OCI-M1 (cell line): ENCODE measurements at places on chromosomes 3 and 15.

GRCh38 chr15:62889141-62889661 is 153.3 kb upstream of the TPM1 start:
- DNase-seq: no peak

DNA sequence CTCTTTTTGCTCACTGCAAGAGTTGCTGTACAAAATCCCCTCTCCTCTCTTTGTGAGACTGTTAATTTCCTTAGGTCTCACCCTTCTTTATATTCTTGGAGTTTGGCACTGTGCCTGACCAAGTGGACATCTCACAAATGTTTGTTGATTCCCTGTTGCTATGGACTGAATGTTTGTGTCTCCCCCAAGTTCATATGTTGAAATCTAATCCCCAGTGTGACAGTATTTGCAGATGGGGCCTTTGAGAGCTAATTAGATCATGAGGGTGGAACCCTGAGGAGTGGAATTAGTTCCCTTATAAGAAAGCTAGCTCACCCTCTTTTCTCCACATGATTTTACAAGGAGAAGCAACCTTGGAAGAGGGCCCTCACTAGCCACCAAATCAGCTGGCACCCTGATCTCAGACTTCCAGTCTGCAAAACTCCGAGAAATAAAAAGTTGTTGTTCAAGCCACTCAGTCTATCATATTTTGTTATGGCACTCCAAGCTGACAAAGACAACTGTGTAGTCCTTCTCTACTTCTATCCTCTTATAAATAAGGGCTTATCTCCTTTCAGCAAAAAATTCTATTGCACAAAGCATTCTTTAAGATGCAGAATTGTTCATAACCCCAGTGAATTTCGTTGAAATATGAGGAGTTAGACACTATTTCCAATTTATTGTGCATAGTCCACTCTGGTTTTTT is 65.5 kb upstream of the NPHP3 start:
- peak; percentile 53 for DNase-seq

DNA sequence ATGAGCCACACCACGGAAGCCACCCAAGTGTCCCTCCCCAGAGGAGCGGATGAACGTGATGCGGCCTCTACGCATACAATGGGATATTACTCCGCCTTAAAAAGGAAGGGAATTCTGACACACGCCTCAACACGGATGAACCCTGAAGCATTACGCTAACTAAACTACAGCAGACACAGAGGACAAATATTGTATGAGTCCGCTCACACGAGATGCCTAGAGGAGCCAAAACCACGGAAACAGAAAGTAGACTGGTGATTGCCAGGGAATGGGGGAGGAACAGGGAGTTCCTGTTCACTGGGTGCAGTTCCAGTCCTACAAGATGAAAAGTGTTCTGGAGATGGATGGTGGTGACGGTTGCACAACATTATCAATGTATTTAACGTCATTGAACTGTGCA is 32.7 kb downstream of the SRGAP3 start:
- DNase-seq: no peak

DNA sequence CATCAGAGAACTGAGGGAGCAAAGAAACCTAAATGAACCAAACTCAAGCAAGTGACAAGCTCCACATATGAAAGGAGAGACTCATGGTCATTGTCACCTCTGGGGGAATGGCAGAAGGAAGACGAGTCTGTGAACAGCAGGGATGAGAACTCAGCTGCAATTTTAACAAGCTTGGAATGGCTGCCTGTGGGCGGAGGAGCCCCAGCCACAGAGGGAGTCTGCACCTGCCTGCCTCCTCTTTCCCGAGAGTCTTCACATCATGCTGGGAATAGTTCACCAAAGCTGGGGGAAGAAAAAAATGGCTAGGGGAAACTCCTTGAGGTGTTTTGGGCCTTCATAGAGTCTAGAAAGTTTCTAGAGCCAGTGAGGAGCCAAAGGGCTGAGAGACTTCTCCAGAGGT is 21.3 kb upstream of the BHLHE40 start:
- DNase-seq: no peak

GRCh38 chr3:64220161-64220914 is 4.9 kb downstream of the PRICKLE2 start:
- no peak for DNase-seq

DNA sequence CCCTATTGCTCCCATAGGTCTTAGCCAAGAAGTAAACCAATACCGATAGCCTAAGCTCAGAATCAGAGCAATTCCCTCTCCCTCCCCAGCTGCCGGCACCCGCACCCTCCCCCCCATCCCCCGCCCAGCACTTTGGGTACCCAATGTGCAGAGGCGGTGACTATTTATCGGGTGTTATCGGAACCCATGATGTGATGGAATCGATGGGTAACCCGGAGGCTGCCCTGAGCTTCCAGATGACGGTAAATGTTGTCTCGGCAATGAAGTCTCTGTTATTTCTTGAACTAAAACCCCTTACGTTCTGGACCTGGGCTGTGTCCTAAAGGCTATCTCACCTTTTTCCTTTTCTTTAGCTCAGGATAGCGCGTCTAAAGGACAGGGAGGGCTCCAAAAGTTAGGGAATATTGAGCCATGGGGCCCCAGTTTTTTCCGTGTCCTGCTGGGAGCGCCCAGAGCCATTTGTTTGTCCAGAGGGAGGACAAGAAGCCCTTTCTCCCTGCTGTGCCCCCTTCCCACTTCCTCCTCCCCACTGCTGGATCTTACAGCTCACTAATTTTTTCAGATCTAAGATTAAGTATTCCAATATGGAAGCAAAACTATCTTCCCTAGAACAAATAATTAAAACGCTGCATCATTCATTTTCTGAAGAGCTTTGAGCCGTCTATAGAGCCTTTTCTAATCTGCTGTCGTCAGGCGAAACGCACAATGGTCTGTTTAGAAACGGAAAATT is 1.5 kb downstream of the SLITRK3 start:
- no peak for DNase-seq

GRCh38 chr3:179247289-179248015 is 3.5 kb downstream of the KCNMB3 start:
- DNase-seq: no peak

- no peak for DNase-seq
Measured at GRCh38 chr15:59340325-59340724, 32.3 kb downstream of the MYO1E start.

GRCh38 chr3:167913219-167913835 is 177.8 kb downstream of the SERPINI1 start:
- DNase-seq: peak; percentile 62

GRCh38 chr3:73707772-73708171 is 83.0 kb upstream of the PDZRN3 start:
- DNase-seq: no peak

DNA sequence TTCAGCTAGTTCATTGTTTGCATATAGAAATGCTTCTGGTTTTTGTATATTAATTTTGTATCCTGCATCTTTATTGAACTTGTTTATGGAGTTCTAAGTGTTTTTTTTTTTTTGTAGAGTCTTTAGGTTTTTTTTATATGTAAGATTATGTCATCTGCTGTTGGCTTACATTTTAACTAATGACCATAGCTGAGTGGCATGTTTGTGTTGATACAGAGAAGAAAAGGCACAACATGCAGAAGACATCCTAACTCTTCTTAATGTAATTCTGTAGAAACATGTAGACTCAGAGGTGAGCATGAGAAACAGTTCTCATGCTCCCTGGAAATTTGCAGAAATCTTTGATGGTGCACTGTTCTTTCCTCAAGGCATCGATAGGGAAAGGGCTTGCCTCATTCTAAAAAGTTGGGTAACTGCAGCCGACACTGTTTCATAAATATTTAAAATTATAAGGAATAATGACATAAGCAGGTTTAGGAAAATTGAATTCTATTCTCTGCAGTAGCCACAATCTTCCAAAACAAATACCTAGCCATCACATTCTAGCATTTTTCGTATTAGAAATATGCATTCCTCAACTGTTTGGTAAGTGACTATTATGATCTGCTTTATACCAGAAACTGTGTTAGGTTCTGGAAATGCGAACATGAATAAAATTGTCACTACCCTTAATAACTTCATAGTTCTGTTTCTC is 499.6 kb upstream of the KCNMB2 start:
- DNase-seq: no peak

DNA sequence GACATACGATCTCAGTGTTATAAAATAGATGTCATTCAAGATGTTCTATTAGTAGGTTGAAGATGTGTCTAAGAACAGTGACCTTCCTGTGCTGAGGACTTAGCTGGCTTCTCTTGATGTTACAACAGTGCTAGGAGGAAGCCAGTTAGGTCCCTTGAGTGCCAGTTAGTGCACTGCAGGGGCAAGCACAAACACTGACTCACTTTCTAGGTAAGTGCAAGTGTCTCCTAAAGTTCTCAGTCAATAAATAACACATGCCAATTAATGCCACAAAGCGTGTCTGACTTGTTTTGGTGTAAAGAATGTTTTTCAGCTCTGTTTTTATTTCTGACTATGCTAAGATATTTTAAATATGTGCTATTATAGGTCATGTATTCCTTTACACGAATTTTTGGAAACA is 211.8 kb downstream of the NAALADL2 start:
- DNase-seq: no peak

DNA sequence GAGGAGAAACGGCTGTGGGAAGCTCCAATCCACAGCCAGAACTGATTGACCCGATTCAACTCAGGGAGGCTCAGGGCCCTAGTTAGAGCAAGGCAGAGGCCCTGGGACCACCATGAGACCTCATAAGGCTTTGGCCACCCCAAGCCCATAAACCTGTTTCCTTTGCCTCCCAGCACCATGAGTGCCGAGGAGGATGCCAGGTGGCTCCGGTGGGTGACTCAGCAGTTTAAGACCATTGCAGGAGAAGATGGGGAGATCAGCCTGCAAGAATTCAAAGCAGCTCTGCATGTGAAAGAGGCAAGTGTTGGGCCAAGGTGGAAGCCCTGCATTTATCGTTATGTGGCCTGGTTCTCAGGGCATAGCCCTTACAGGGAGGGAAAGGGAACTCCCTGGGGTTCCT is 11.9 kb downstream of the NOX5 start:
- no peak for DNase-seq

DNA sequence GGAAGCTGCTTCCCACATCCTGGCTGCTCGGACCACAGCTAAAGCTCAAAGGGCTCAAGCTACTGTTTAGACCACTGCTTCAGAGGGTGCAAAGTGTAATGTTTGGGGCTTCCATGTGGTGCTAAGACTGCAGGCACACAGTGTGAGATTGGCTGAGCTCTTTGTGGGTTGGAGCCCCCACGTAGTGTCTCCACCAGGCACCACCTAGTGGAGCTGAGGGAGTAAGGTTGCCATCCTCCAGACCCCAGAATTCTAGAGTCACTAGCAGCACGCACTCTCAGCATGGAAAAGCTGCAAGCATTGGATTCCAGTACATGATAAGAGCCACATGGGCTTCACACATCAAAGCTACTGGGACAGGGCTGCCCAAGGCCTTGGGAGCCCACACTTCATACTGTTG is 9.3 kb downstream of the MKRN3 start:
- DNase-seq: no peak

DNA sequence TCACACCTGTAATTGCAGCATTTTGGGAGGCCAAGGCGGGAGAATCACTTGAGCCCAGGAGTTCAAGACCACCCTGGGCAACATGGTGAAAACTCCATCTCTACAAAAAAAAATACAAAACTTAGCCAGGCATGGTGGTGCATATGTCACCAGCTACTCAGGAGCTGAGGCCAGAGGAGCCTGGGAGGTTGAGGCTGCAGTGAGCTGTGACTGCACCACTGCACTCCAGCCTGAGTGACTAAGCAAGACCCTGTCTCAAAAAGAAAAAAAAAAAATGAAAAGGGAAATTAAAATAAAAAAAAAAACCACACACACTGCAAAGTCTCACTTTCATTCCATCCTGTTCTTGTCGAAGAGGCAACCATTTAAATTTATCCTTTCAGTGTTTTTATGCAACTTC is 100.8 kb upstream of the PIAS1 start:
- no peak for DNase-seq

GRCh38 chr15:48064421-48064820 is 56.4 kb upstream of the SLC24A5 start:
- DNase-seq: no peak

DNA sequence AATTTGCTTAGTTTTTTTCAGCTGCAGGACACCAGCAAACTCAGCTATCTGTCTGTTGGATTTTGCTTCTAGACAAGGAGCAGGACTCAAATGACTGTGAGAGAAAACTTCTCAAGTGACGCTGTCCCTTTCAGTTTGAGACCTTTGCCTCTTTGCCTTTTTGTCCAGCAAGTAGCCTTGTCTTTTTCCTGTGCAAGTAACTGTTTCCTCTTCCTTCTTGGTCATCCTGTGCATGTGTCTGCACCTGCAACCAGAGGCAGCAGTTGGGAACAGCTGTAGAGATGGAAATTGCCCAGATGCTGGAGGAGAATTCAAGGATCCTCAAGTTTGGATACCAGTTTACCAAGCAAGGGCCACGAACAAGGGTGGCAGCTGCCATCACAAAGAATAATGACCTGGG is 23.3 kb upstream of the TMOD3 start:
- peak; percentile 29 for DNase-seq

DNA sequence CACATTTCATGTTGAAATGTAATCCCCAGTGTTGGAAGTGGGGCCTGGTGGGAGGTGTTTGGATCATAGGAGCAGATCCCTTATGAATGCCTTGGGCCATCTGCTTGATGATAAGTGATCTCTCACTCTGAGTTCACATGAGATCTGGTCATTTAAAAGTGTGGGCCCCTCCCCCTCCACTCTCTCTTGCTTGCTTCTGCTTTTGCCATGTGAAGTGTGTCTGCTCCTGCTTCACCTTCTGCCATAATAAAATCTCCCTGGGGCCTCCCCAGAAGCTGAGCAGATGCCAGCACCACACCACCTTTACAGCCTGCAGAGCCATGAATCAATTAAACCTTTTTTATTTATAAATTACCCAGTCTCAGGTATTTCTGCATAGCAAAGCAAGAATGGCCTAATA is 14.2 kb upstream of the CD200R1L start:
- peak; percentile 68 for DNase-seq

- no peak for DNase-seq
Measured at GRCh38 chr3:71414189-71414927, 169.2 kb downstream of the FOXP1 start.

DNA sequence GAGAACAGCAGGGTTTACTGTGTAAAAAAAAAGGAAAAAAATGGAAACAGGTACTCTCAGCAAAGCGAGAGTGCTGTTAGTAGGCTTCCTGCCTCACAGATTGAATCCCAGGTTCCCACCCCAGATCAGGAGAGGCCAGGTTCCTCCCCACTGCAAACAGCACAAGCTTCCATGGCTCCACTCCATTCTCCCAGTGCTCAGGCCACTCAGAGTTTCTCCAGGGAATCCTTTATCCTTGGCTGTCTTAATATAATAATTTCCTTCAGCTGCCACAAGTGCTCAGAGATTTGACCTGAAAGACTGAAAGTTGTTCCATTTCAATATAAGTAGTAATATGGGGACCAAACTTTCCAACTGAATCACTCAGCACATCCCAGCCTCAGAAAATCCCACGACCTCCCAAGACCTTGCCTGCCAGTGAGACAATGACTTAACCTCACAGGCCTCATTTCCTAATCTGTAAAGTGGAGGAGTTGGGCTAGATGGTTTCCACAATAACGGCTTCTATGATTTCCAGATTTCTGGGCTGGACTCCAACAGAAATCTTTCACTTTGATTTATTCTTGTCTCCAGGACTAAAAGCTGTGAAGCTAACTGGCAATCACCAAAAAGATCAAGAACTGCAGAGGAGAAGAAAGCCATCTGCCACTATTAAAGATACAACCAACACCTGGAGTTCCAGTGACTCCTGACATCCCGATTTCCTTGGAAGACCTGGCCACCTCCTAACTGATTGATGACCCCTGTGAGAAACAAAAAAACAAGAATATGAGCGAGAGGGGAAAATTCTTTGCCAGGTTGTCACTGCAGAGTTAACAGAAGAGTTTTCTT is 289.5 kb downstream of the NEK10 start:
- peak; percentile 5 for DNase-seq
